ENCODE measurements at places on chromosomes 2 and 18.

DNA sequence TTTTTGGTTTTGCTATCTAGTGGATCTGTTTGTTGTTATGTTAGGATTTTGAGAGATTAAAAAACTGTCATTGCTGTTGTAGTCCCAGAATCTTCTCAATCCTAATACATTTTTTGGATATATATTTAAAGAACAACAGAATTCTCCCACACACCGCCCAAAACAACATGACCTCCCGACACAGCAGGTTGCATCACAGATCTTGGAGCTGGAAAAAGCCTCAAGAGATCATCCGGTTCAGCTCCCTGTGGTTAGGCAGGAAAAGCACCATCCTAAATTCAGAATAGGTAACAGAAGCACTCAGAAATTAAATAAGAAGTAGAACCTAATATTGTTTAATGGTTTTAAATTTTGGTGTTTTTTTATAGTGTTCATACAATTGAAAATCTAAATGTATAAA is 251.4 kb upstream of the STON1 start:
- no peak for DNase-seq

DNA sequence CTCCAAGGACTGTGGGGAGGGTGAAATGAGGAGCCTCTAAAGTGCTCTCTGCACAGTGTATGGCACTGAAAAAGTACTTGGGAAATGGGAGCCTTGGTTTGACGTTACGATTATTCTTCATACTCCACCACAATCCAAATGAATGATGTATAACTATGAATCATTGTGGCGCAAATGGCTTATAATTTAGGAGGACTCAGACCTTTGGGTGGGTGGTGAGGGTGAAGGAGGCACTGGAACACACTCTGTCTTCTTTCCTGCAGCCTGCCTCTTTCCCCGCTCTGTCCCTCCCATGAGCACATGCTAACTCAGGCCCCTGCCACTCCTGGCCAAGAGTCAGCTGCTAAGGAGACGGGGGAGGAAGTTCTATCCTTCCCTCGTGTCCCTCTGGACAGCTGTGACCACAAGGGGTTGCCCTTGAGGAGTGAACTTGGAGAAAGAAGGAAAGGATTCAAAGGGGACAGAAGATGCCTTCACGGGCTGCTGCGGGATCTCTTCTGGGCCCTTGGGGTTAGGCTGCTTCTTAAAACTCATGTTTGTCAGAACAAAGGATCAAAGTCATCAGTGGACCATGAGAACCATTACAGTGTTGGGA is 36.5 kb downstream of the POLR1A start:
- DNase-seq, result no peak

DNA sequence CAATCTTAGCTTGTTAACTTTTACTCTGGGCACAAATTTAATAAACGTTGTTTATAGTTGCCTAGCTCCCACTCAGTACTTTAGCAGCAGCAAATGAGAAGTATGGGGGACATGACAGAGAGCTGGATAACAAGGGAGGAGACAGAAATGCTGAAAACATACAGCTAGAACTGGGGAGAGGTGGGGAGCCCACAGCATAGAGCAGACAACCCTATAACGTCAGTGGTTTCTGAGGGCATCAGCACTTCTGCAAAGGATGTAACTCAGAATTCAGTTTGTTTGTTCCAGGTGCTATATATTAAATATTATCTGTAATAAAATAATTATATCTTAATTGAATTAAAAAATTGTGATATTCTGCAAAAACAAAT is 1098.7 kb upstream of the FANCL start:
- no peak for DNase-seq

DNA sequence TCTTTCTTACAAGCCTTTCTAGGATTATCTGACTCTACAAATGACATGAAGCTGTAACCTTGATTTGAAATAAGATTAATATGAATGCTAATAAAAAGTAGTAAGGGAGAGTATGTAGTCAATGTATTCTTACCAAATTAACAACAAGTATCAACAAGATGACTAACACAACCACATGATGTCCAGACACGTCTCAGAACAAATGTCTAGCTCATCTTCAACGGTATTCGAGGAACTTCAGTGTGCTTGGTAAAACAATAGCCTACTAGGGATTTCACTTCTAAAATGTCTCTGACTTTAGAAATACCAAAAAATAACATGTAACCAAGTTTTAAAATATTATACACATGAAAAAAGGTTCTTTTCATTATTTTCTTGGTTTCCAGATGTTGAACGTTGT is 3.4 kb downstream of the HDLBP start:
- DNase-seq, result no peak

- DNase-seq, result no peak
Observed at GRCh38 chr2:86037141-86037794, 68.4 kb downstream of the POLR1A start.

DNA sequence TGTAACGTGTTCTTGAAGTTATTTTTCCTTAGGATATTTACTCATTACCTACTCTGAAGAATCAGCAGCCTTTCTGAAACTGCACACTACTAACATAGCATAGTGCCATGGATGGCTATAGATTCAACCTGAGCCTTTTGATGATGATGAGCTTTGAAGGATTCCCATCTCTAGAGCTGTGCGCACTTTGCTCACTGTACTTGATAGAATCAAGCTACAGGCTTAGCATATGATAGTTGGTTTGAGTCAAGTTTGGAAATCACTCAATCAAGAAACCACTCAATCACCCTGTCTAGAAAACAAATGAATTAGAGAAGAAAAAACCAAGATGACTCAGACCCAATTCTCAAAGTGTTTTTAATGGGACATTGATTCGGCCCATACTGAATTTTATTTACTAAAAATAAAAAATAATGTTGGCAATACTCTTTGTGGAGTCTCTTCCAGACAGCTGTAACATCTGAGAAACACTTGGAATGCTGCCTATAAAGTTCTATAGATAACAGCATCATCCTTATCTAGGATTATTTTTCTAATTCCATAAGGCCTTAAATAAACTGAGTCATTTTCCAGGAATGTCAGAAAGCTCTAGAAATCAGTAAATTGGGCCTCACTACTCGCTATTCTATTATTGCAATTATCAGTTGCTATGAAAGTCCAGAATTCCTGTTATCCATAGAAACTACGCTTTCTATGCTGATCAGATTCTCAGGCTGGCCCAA is 259.0 kb upstream of the ERBB4 start:
- no peak for DNase-seq

DNA sequence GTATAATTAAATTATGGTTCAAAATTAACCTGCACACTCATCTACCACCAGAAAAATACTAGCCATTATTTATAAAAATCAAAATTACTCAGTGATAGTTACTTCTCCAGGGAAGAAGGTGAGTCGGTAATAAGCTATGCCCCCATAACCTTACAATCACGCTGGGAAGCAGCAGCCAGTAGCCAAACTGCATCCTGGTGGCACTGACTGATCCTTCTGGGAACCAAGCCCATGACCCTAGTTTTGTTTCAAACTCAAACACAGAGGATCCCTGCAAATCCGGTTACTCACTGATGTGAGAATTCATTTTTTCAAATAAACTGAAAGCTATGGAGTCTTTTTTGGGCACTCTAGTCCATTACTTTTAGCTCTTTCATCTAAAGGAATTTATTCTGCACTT is 88.2 kb upstream of the VWC2L start:
- no peak for DNase-seq
